Mesenteric fat pad (tissue), 1 donor: ENCODE measurements at places on chromosomes 7 and 10.

DNA sequence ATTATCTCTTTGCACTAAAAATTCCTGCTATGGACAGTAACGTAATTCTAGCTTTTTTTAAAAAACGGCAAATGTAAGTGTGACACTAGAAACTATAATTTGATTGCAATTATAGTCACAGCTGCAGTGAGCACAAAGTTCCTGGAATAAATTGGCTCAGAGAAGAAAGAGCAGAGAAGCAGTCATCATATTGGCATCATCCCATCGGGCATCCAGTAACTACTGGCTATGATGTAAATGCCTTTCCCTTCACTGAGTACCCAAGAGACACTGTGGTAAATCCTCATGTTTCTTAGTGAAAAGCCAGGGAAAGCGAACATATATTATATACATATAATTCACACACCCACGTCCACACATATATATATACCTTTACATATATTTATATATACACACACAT is 43.6 kb downstream of the PIP4K2A start:
- no peak for DNase-seq

DNA sequence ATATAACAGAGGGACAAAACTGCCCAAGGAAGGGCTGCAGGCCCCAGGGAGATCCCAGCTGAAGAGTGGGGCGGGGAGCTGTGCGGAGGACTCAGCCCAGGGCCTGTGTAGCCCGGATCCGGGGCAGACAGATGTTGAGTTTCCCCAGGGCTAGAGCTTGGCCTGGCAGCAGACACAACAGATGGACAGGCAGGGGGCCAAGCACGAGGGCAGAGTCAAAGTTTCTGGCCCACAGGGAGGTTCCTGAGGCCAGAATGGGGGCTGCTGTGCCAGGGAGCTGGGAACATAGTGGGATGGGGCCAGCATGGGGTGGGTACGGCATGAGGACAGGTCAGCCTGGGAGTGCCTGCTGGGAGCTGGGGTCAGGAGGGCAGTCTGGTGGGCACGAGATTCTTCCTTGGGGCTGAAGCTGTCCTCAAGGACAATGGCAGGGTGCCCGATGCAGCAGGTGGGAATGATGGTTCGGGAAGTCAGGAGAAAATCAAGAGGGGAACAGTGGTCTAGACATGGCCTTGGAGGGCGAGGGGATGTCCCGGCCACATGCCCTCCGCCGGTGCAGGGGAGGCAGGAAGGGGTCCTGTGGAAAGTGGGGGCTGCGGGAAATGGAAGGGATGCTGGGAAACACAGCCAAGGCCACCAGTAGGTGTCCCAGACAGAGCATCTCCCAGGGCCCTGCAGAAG is 519.1 kb upstream of the FOXK1 start:
- DNase-seq: no peak

DNA sequence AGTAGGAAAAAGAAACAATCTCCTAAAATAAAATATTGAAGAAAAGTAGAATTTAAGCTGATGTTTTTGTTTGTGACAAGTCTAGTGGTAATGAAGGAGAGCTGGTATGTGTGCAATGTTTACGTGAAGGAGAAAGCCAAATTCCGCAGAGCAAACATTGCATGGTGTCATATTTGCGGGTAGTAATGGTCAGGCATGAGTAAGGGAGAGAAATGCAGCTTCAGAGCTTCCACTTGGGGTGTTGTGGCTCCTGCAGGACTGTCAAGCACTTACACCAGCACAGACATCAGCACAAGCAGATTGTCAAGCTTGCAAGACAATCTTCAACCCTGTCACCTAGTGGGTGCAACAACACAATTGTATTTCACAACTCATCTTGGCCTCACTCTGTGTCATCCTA is 136.5 kb upstream of the ETV1 start:
- no peak for DNase-seq

DNA sequence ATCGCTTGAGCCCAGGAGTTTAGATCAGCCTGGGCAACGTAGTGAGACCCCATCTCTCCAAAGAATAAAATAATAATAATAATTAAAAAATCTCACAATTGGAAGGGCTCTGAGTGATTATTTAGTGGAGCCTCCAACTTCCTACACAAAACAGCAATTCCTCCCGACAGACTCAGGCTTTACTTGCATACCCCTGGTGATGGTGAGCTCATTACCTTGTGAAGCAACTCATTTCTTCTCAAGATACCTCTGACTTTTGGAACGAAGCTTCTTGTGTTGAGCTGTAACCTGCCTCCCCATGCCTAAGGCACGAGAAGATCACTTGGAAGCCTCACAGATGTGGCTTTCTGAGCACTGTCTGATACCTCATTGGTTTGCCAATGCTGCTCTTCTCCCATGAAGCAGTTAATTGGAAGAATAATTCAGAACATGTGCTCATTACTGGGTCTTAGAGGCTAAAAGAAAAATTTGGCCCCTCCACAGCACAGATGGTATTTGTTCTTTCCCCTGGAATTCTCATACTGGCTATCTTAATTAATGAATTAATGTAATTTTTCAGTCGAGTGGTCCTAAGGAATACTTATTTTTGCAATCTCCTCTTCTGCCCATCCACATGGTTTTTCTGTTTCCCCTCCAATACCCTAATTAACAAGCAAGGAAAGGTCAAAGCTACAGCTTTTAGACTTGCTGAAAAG is 769.0 kb downstream of the TYW1 start:
- no peak for DNase-seq

- no peak for DNase-seq
Measured at GRCh38 chr7:27967639-27968038, 213.0 kb downstream of the JAZF1 start.

- no peak for DNase-seq
Measured at GRCh38 chr10:33618196-33618595, 283.7 kb upstream of the NRP1 start.

DNA sequence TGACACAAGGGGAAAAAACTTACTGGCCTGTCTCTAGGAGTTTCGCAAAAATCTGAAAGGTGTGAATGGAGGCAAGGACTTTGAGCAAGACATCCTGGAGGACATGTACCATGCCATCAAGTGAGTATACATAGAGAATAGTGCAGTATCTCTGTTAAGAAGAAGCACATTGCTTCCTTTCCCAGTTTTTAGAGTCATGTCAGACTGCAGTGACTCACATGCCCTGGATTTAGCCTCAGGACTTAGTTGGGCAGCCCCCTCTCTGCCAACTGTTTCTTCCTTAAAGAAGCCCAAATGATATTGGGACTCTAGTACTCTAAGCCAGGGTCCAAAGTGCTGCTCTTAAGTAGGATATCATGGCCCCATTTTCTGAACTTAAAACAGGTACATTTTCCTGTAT is 28.1 kb upstream of the NFKB2 start:
- DNase-seq: no peak

DNA sequence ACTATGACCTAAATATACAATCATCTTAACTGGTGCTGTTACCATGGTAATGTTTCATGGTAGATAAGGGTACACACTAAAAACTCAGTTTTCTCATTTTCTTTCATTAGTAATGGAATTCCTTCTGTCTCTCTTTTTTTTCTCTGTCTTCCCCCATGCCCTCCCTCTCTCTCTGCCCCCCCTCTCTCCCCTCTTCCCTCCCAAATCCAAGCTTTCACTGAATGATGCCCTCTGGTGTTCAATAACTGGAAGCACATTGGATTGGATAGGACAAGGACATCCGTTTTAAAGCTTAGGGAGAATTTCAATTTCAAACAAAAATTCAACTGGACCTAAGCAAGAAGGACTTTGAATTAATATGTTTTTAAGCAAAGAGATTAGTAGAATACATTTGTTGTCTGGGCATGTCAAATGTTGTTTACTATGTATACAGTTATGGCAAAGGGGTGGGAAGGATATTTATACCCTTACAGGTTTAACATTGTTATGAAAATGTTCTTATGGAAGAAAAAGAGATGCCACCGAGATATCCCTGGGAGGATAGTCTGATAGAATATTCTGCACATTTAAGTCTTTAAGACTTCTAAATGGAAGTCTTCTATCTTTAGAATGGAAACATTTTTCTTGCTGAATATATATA is 6.1 kb downstream of the CHRM2 start:
- no peak for DNase-seq
